ENCODE measurements at places on chromosomes 12 and 14. TPM values are rescaled to one million over a fixed set of nuclear protein-coding genes. Genes with fewer than 3 reads are reported as not detected.

- DNase-seq: no peak
Measured at GRCh38 chr12:47188576-47189441, 109.0 kb upstream of the AMIGO2 start.

DNA sequence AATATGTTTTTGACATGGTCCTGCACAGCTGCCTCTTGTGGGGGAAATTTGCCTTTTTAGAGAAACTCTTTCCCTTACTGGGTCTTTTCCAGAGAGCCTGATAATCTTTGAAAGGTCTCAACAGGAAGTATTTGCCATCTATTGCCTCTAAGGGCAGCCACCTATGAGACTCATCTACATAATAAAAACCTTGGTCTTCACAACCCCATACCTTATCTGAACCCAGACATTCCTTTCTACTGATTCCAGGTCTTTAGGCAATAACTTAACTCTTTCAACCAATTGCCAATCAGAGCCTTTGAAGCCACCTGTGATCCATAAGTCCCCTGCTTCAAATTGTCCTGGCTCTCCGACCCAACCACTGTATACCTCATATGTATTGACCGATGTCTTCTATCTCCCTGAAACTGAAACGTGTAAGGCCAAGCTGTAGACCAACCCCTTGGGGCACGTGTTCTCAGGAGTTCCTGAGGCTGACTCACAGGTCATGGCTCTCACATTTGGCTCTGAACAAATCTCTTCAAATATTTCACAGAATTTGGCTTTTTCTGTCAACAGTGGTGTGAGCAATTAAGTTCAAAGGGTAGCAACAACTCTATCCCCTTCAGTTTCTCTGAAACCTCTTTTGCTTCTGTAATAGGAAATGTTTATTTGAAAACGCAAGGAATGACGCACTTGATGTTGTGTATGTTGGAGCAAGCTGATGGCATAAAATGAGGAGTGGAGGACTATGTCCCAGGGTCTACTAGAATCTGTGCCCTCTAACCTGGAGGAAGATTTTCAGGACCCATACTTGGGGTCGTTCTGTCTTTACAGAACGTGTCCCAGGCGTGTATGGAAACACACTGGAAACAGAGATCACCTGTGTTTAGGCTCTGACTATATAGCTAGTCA, 49.2 kb upstream of the EIF5 start:
- DNase-seq: no peak

The MSI1 gene
- 6.6 TPM for total RNA-seq

GRCh38 chr14:45070215-45070614, 13.7 kb upstream of the PRPF39 start:
- DNase-seq: no peak

The NELL2 gene
- total RNA-seq: 66.0 TPM

The SYNE3 gene
- total RNA-seq: 59.9 TPM

DNA sequence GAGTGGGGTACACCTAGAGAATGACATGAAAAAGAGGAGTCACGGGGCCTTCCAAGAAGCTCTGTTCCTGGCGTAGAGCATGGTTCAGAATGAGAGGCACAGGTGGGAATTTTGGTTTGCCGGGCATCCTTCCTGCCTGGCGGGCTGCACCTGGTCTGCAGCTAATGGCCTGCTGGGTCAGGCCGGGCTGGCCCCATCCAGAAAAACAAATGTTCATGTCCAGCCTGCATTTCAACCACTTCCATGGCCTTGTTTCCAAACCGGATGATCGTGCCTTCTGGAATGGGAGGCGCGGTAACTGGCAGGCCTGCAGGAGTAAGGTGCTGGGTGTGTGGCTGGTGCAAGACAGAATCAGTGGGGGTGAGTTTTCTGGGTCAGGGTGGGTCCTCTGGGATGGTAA, 14.4 kb downstream of the TEAD4 start:
- DNase-seq: no peak

The EDDM3A gene
- not detected for total RNA-seq

DNA sequence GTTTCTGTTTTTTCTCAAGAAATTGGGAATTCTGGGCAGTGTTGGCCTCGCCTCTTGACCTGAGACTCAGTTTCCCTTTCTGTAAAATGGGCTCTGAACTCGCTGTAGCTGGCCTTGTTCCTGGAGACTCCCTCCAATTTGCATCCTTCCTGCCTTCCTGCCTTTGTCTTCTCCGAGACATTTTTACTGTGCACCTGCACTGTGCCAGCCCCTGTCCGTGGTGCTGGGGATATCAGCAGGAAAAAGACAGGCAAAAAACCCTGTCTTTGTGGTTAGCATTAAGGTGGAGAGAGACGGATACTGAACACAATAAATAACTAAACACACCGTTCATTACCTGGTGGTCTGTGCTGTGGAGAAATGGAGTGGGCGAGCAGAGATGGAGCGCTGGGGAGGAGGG, 129.8 kb downstream of the AACS start:
- DNase-seq: no peak

GRCh38 chr12:93427779-93428564, 13.8 kb downstream of the UBE2N start:
- DNase-seq: no peak

The CD163 gene
- total RNA-seq: not detected

DNA sequence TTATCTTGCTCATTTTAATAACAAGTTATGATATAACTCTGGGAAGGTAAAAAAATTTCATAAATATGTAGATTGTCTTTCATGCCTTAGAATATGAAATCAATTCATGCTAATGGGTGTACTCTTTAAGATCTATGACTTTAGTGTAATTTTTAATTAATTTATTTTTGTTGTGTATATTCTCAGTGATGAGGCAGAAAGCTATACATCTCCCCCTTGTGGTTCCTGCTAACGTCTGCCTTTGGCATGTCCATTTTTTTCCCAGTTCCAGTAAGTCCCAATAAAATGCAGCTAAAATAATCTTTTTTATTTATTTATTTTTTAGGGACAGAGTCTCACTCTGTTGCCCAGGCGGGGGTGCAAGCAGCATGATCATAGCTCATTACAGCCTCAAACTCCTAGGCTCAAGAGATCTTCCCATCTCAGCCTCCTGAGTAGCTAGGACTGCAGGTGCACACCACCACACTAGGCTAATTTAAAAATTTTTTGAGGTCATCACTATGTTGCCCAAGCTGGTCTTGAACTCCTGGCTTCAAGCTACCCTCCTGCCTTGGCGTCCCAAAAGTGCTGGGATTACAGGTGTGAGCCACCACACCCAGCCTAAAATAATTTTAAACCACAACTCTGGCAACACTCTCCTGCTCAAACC, 3.3 kb upstream of the CHURC1 start:
- no peak for DNase-seq

- peak; percentile 27 for DNase-seq
Measured at GRCh38 chr12:124548854-124549378, 18.5 kb downstream of the NCOR2 start.

The TOMM20L gene
- not detected for total RNA-seq

DNA sequence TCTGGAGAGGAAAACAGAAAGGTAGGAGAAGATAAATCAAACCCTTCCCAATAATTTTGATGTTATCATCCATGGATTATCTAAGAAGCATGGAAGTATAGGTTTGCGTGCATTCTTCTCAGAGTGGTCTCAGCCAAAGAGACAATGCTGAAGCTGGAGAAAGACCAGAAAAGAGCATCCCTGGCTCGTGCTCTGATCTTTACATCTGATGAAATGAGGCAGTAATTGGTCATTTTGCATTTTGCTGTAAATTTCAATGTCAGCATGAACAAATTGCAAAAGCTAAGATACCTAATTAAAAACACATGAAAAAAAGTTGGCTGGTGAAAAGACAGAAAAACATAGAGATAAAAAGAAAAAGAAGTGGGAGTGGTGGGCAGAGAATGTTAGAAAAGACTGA, 252.4 kb downstream of the ITPR2 start:
- DNase-seq: no peak

The KRT73 gene
- total RNA-seq: 1.3 TPM

The NUAK1 gene
- total RNA-seq: 0.14 TPM
